CD8-positive, alpha-beta memory T cell (primary cell): ENCODE measurements at places on chromosomes 2 and 18. TPM values are rescaled to one million over a fixed set of nuclear protein-coding genes. Genes with fewer than 3 reads are reported as not detected.

GRCh38 chr2:222859786-222860612 lies 837 bp upstream of the ACSL3 start:
- H3K4me3 ChIP-seq, result peak overlapping the region; percentile 29
- peaks cover 29% of the 10 kb centered on the region for H3K4me1 ChIP-seq
- peak overlapping the region; percentile 41 for H3K27ac ChIP-seq
- no peaks in the 10 kb centered on the region for H3K27me3 ChIP-seq
- no peaks in the 10 kb centered on the region for H3K36me3 ChIP-seq

- H3K27ac ChIP-seq, result no peak overlapping the region
- DNase-seq, result no peak
- no peak overlapping the region for H3K4me3 ChIP-seq
- H3K4me1 ChIP-seq, result no peaks in the 10 kb centered on the region
- H3K36me3 ChIP-seq, result no peaks in the 10 kb centered on the region
These were observed 153.3 kb downstream of the METTL4 start for GRCh38 chr18:2417861-2418610.

DNA sequence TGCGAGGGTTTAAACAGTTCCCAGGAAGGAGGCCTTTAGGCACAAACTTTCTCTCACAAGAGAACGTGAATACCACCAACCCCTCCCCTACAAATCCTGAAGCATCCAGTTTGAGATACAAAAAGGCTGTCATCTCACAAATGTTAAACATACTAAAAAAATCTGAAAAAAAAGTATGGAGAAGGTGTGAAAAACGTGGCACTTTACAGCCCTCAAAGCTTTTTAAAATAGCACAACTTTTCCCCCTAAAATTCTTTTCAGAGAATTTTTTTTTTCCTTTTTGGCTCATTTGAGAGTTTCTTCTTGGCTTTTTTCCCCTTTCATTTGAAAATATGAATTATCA lies 10.1 kb downstream of the ZEB2 start:
- H3K4me3 ChIP-seq, result no peak overlapping the region
- peak overlapping the region; percentile 60 for H3K27ac ChIP-seq
- peaks cover 38% of the 10 kb centered on the region for H3K4me1 ChIP-seq
- no peak for DNase-seq
- H3K36me3 ChIP-seq, result no peaks in the 10 kb centered on the region
- H3K27me3 ChIP-seq, result no peaks in the 10 kb centered on the region

DNA sequence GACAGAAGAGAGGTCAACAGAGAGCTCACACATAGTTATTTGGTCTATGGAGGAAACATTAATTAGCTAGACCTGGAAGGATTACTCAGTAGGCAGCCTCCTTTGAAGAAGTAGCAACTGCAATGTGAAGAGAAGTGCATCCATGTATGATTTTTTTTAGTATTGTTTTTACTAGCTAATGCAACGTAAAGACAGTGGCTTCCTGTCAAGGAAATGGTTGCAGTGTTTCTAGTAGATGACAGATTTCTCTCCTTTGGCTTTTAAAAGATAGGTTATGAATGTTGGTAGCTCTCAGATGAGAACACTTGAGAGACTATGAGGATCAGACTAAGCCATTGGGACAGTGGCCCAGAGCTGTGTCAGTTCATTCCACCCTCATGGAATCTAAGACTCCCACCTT lies 175.8 kb downstream of the AGPS start:
- H3K4me3 ChIP-seq, result no peak overlapping the region
- H3K27ac ChIP-seq, result no peak overlapping the region
- H3K36me3 ChIP-seq, result no peaks in the 10 kb centered on the region
- no peaks in the 10 kb centered on the region for H3K27me3 ChIP-seq

GRCh38 chr18:46407486-46408166 lies 249.4 kb downstream of the LOXHD1 start:
- no peak overlapping the region for H3K27ac ChIP-seq
- no peaks in the 10 kb centered on the region for H3K4me1 ChIP-seq
- H3K36me3 ChIP-seq, result no peaks in the 10 kb centered on the region
- H3K4me3 ChIP-seq, result no peak overlapping the region
- no peak for DNase-seq

DNA sequence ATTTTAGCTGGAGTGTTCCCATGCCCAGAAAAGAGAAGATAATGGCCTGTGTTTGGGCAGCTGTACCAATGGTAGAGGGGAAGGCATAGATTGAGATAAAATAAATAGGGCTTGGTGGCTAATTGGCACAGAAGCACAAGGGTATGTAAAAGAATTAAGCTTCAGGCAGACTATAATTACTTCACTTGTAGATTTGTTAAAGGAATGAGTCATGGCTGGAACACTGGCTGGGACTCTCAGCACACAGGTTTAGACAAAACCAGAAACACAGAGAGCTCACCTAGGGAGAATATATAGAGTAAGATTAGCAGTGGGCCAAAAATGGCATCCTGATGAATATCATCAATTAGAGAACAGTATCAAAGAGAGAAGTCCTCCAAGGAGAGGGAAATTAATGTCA lies 198.3 kb upstream of the FIGN start:
- DNase-seq, result no peak
- H3K36me3 ChIP-seq, result no peaks in the 10 kb centered on the region
- H3K27ac ChIP-seq, result no peak overlapping the region
- H3K4me1 ChIP-seq, result no peaks in the 10 kb centered on the region

GRCh38 chr2:6946722-6947121 lies 29.5 kb downstream of the RNF144A start:
- no peak for DNase-seq
- no peaks in the 10 kb centered on the region for H3K27me3 ChIP-seq
- peaks cover 9% of the 10 kb centered on the region for H3K36me3 ChIP-seq
- no peak overlapping the region for H3K27ac ChIP-seq
- no peak overlapping the region for H3K4me3 ChIP-seq

- H3K4me1 ChIP-seq, result no peaks in the 10 kb centered on the region
- no peak for DNase-seq
- no peaks in the 10 kb centered on the region for H3K27me3 ChIP-seq
- no peak overlapping the region for H3K27ac ChIP-seq
These were observed 868.1 kb upstream of the ID2 start for GRCh38 chr2:7813541-7814292.

DNA sequence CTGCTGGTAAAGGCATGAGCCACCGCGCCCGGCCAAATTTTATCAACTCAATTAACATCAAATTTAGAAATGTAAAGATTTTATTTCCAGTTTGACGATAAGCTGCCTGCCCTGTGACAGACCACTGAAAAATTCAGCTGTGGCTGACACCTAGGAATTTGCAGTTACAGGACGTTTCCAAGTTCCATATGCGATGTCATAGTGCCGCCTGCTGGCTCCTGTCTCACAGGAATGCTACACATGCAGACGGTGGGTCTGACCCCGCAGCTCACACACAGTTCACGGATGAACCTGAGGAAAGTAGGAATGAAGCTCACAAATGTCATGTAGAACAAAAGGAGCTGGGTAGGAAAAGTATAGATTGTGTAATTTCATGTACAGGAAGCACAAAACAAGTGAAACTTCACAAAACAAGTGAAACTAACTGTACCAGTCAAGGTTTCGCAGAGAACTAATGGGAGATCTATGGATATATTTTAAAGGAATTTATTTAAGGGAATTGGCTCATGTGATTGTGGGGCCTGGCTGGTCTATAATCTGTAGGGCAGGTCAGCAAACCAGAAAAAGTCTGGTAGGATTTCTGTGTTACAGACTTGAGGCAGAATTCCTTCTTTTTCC lies 13.2 kb upstream of the SEH1L start:
- peaks cover 6% of the 10 kb centered on the region for H3K4me1 ChIP-seq
- no peaks in the 10 kb centered on the region for H3K27me3 ChIP-seq
- H3K4me3 ChIP-seq, result no peak overlapping the region

DNA sequence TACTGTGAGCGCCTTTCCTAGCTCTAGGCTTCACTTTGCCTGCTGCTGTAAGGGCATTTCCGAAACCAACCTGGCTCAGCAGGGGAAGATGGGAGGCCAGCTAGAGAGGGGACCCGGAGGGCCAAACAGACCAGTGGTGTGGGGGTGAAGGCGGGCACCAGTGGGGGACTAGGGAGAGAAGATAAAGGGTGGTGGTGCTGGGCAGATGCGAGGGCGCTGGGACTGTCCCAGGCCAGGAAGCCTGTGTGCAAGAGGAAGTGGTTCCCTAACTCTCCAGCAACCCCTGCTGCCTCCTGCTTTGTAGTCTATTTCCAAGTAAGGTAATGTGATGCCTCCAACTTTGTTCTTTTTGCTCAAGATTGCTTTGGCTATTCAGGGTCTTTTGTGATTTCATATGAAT lies 73.1 kb downstream of the DNAH7 start:
- H3K36me3 ChIP-seq, result no peaks in the 10 kb centered on the region
- H3K27me3 ChIP-seq, result no peaks in the 10 kb centered on the region
- H3K27ac ChIP-seq, result no peak overlapping the region
- H3K4me1 ChIP-seq, result no peaks in the 10 kb centered on the region

GRCh38 chr18:32911660-32912284 lies 138.9 kb upstream of the KLHL14 start:
- H3K36me3 ChIP-seq, result no peaks in the 10 kb centered on the region
- no peaks in the 10 kb centered on the region for H3K4me1 ChIP-seq
- no peaks in the 10 kb centered on the region for H3K27me3 ChIP-seq
- no peak overlapping the region for H3K27ac ChIP-seq
- H3K4me3 ChIP-seq, result no peak overlapping the region
- no peak for DNase-seq

DNA sequence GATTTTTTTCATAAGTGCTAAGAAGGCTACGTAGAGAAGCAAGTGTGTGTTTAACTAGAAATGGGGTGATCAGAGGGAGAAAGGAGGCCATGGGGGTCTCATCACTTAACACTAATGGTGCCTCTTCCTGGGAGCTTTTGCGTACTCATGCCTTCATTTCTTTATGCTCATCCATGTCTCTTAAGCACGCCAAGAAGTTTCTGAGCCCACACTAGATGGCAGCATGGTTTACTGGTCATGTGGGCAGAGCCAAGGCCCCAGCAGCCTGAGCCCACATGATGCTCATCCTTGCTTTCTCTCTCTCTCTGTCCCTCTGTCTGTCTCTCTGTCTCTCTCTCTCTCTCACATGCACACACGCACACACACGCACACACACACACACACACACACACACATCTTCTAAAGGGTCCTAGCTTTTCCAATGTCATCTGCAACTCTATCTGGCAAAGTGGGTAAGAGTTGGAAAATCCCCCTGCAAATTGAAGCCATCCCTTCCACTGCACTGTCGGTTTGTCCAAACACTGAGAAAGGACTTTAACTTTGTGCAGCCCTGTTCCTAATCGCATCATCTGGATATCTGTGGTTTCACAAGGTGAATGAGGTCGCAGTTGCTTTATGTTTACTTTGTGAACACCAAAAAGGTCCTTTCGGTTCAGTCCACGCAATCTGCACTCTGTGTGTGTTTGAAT lies 137.1 kb upstream of the CCDC68 start:
- DNase-seq, result no peak
- no peak overlapping the region for H3K27ac ChIP-seq
- H3K36me3 ChIP-seq, result no peaks in the 10 kb centered on the region
- no peaks in the 10 kb centered on the region for H3K4me1 ChIP-seq
- no peaks in the 10 kb centered on the region for H3K27me3 ChIP-seq
- H3K4me3 ChIP-seq, result no peak overlapping the region

GRCh38 chr2:231241755-231242507 lies 43.5 kb downstream of the ARMC9 start:
- H3K4me3 ChIP-seq, result no peak overlapping the region
- no peaks in the 10 kb centered on the region for H3K4me1 ChIP-seq
- H3K36me3 ChIP-seq, result no peaks in the 10 kb centered on the region
- no peak overlapping the region for H3K27ac ChIP-seq

DNA sequence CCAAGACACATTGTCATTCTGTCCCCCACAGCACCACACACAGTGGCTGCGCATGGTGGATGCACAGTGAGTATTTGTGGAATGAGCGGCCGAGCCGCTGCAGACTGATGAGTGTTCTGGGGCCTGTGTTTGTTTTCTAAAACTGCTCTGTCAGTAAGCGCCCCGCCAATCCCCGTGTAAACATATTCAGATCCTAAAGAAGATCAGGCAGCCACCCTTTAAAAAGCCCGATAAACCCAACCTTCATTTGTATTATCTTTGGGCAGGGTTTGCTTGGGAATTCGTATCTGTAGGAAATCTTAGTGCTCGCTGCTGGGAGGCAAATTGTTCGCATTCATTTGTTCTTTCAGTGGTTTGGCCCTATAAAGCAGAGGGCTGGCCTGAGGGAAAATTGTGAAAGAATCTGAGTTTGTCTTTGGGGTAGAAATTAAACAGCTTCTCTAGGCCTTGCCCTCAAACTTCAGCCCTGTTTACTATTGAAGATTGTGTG lies 68.6 kb downstream of the TGOLN2 start:
- H3K4me1 ChIP-seq, result no peaks in the 10 kb centered on the region
- no peak overlapping the region for H3K27ac ChIP-seq
- no peaks in the 10 kb centered on the region for H3K27me3 ChIP-seq
- no peaks in the 10 kb centered on the region for H3K36me3 ChIP-seq

DNA sequence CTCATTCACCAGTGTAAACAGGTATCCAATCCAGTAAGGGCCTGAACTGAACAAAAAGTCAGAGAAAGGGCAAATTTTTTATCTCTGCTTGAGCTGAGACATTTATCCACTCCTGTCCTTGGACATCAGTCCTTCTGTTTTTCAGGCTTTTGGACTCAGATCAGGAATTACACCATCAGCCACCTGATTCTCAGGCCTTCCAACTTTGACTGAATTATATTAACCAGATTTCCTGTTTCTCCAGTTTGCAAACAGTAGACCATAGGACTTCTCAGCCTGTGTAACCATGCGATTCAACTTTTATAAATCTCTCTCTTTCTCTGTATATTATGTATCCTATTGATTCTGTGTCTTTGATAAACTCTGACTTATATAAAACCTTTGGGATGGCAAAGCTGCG lies 289.3 kb upstream of the CDH2 start:
- H3K4me3 ChIP-seq, result no peak overlapping the region
- H3K36me3 ChIP-seq, result no peaks in the 10 kb centered on the region

- no peaks in the 10 kb centered on the region for H3K36me3 ChIP-seq
- H3K27me3 ChIP-seq, result no peaks in the 10 kb centered on the region
- H3K27ac ChIP-seq, result no peak overlapping the region
- no peaks in the 10 kb centered on the region for H3K4me1 ChIP-seq
These were observed 67.2 kb downstream of the GREB1L start for GRCh38 chr18:21309248-21309647.

The C1QL2 gene
- not detected for total RNA-seq

The CXCR4 gene
- total RNA-seq, result 106 TPM

The RNF125 gene
- total RNA-seq, result 41.3 TPM

The MRO gene
- total RNA-seq, result 0.18 TPM

The ST6GAL2 gene
- total RNA-seq, result not detected

The KCTD1 gene
- 4.2 TPM for total RNA-seq

The SERPINB10 gene
- total RNA-seq, result not detected
